OCI-M1 (cell line): ENCODE measurements at places on chromosomes 6 and 20.

GRCh38 chr6:46927066-46927465 is 5.3 kb upstream of the ADGRF5 start:
- no peak for DNase-seq

- no peak for DNase-seq
Observed at GRCh38 chr20:49675368-49676151, 38.1 kb downstream of the B4GALT5 start.

- DNase-seq = no peak
Observed at GRCh38 chr6:139150920-139151319, 16.0 kb downstream of the HECA start.

DNA sequence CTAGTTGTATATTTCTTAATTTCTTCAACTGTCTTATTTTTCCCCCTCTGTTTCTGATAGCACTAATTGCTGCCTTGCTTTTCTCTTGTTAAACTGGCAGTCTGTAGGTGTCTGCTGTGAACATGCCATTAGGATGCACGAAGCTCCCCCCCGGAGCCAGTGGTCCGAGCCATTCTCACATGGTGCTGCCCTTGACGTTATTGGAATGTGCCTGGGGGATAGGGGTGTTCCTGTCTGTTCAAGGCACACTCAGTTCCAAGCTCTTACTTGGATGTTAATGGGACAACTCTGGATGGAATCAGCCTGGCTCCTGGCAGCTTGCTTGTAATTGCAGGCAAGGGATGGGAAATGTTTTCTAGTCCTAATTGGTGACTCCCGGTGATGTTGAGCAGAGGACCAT is 68.4 kb downstream of the RREB1 start:
- no peak for DNase-seq

- no peak for DNase-seq
Observed at GRCh38 chr6:140344142-140344913, 969.9 kb upstream of the CITED2 start.

DNA sequence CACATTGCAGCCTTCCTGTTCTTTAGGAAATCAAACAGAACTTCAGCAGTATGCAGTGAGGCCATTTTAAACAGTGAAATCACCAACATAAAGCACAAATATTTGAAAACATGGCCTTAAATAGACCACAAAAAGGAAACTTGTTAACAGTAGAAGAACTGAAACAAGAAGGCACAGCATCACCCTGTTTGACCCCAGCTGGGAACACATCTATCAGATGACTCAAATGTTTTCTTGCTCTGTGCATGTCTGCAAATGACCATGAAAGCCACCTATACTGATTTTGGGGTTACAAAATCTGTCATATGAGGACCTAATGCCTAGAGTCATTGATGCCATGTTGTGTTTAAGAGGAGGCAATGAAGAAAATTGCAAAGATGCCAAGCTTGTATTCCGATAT is 123.8 kb upstream of the ADGRF1 start:
- DNase-seq = no peak

- no peak for DNase-seq
Observed at GRCh38 chr6:63864671-63865318, 229.2 kb downstream of the PHF3 start.

GRCh38 chr6:16555550-16555949 is 205.7 kb downstream of the ATXN1 start:
- DNase-seq = no peak
